Stimulated activated CD8-positive, alpha-beta memory T cell treated with anti-CD3 and anti-CD28 coated beads, Interleukin-15, amount 100 ng/mL, for 48 hours (primary cell): ENCODE measurements at places on chromosomes 3 and 15.

- DNase-seq, result no peak
These were observed 34.0 kb downstream of the XXYLT1 start for GRCh38 chr3:195236801-195237570.

- DNase-seq, result no peak
These were observed 2.7 kb downstream of the RPL22L1 start for GRCh38 chr3:170867143-170867937.

- no peak for DNase-seq
These were observed 4.9 kb downstream of the LPP start for GRCh38 chr3:188158731-188159310.

DNA sequence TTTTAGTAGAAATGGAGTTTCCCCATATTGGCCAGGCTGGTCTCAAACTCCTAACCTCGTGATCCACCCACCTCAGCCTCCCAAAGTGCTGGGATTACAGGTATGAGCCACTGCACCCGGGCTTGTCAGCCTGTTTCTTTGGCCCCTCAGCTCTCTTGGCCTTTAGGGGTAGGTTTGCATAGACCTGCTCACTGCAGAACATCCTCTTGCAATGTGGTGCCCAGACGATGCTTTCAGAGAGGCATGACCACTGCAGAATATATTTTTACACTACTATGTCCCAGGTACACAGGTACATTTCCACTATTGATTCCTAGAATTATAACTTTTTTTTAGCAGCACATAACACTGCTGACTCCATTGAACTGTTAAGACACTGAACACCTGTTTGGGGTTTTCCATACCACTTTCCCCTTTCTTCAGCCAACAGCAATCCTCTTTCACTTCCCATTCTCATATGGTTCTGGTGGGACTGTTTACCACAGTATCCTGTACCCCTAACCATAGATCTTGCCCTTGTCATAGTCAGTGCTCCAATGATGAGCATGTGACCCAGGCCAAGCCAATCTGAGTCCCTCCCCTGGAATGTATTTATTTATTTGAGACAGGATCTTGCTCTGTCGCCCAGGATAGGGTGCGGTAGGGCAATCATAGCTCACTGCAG, 21.1 kb downstream of the CCDC32 start:
- DNase-seq, result no peak

DNA sequence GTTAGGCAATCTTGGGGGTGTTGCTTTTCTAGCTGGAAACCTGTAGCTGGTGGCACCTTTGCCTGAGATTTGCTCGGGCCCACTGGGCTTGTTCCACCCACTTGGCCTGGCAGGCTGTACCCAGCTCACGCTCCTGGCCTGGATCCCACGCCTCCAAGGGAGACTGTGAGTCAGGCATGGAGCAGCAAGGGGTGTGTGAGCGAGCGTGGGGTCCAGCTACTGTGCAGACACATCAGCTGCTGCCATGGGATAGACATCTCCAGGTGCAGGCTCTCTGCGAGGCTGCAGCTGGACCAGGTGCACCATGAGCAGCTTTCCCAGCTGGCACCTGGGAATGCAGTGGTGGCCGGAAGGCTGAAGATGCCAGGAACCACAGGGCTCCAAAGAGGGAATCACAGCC, 36.0 kb downstream of the NR1D2 start:
- DNase-seq, result no peak

DNA sequence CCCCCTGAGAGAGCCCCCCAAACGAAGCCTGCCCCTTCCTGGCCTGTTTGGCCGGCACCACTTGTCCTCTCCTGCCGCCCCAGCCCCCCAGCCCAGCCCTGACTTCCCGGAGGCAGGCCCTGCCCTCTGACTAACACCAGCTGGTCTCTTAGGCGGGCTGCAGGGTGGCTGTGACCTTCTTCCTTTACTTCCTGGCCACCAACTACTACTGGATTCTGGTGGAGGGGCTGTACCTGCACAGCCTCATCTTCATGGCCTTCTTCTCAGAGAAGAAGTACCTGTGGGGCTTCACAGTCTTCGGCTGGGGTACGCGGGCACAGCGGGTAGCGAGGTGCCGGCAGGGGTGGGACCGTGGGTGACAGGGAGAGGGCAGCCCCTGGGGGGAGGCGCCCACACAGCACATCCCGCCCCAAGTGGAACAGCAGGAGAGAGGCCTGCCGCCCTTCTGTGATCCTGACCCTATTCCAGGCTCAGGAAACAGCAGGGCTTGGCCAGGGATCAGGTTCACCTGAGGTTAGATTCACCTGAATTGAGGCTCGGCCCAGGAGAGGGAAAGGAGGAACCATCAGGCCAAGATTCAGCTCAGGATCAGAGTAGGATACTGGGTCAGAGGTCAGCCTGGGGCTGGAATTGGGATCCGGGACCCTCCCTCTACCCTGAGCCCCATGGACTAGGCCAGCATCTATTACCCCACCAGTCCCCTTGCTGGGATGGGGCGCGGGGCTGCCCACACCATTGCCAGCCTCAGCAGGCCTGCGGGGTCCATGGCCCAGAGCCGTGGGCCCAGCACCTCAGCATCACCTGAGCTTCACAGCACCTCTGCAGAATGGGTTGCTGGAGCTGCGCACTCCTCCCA, 21.9 kb downstream of the PTH1R start:
- no peak for DNase-seq

- no peak for DNase-seq
These were observed 139.3 kb upstream of the HES1 start for GRCh38 chr3:193996641-193997089.

DNA sequence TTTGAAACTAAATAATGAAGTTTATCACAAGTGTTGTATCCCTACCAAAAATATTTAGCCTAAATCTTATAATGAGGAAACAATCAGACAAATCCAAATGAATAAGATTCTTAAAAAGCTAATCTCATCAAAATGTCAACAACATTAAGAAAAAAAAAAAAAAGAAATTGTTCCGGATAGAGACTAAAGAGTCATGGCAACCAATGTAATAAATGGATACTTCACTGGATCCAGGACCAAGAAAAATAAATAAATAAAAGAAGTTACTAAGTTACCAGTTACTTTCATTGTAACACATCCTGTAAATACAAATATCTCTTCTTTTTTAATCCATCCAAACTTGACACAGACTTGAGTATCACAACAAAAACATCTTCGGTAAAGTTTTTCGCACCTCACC, 607 bp downstream of the MRPL47 start:
- no peak for DNase-seq

GRCh38 chr3:4755566-4755965, 223.7 kb upstream of the BHLHE40 start:
- no peak for DNase-seq

DNA sequence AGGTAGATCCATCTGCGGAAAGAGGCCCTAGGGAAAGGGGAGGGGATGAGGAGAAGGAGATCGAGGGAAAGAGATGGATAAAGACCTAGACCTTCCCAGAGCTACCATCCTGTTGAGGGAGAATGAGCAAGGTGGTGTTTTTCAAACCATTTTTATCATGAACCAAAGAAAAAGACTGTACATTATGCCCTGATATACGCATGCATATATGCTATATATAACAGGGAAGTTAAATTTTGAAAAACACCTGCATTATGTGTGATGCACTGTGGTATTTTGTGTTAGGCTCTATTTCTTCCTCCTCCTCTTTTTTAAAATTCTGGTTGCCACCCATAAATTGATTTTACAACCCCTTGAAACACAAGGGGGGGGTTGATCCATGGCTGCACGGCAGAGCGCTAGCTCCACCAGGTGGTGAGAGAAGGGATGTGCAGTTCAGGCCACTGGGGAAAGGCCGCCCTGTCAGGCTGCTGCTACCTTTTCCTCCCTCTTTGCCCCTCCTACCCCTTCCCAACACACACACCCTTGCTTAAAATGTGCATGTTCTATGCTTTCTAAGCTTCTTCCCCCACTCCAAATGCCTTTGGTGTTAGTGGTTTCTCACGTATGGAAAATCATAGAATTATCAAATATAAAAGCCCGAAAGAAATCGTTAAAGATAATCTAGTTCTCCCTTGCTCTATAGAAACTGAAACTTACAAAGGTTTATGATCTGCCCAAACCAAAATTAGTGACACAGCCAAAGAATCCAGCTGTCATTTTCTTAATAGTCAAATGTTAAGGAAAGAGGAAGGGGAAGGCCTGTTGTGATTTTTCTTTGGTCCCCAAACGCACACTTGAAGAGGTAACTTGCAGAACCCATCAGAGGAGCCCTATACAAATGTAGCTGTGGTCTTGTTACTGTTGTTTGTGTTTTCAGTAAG, 262.0 kb upstream of the UMPS start:
- DNase-seq, result no peak
